ENCODE measurements at places on chromosomes 5 and 9.

DNA sequence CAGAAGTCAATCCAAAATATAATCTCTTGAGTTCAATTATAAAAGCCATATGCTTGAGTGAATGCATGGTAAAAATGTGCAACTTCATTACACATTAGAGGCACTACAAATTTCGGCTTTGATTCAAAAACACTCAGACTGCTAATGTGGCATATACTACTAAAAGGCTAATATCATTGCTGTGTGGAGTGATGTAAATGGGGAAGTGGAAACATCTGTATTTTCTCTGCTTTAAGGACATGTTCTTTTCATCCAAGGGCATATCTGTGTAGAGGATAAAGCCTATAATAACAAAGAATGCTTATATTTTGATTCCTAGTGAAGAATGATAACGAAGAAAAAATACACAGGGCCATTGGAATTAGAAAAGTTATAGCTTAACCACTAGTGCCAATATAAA, 643.9 kb upstream of the ZNF608 start:
- DNase-seq = no peak

DNA sequence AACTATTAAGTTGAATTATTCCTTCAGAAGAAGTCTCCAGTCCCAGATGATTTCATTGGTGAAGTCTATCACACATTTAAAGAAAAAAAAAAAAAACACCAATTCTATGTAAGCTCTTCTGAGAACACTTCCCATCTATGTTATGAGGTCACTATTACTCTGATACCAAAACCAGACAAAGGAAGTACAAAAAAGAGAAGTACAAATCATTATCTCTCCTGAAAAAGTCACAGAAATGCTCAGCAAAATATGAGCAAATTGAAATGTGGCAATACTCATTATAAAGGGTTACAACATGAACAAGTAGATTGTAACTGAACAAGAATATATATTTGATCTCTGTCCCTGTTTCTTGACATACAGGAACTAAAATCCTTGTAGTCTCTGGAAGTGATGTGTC, 280.4 kb downstream of the TLE1 start:
- no peak for DNase-seq

GRCh38 chr5:158819840-158820620, 279.7 kb downstream of the EBF1 start:
- no peak for DNase-seq

- DNase-seq = no peak
Observed at GRCh38 chr5:135254183-135254582, 144.8 kb downstream of the MACROH2A1 start.

Measured in stimulated activated CD4-positive, alpha-beta T cell treated with anti-CD3 and anti-CD28 coated beads, Interleukin-2, amount 100 ng/mL, for 24 hours (primary cell).